ENCODE measurements at places on chromosomes 1 and 21. TPM values are rescaled to one million over a fixed set of nuclear protein-coding genes. Genes with fewer than 3 reads are reported as not detected.

- no peak for DNase-seq
- H3K36me3 ChIP-seq, result no peaks in the 10 kb centered on the region
- no peak overlapping the region for H3K27ac ChIP-seq
Measured at GRCh38 chr1:119773711-119774241, 5.1 kb upstream of the HMGCS2 start.

DNA sequence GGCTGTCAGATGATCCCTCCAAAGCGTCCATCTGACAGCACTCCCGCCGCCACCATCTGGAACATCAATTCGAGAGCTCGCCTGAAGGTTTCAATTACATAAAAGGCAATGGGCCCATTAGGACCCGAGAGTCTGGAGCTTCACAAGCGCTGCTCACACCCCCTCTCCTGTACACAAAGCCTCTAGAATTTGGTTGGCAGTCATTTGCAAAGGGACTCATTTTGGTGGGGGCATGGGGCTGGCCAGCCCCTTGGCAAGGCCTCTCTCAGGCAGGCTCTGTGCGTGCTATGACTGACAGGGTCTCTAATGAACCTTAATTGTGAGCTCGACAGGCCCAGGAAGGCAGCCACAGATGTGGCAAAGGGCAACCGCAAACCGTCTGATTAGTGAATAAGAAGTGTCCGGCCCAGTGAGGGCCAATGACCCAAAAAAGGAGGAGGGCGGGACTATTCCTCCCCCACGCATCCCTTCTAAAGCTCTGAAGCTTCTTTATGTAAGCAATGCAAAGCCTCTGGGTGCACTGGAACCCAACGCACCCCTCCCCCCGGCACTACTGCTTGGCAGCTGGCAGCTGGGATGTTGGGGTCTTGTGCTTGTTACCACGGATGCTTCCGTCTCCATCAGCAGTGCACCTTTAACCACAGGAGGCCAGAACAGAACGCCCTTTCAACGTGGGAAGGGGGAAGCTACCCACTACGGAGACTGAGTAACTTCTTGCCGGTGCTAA, 79.4 kb downstream of the CAPZB start:
- DNase-seq, result no peak
- no peaks in the 10 kb centered on the region for H3K27me3 ChIP-seq
- H3K27ac ChIP-seq, result peak overlapping the region; percentile 29
- H3K4me1 ChIP-seq, result peaks cover 28% of the 10 kb centered on the region
- H3K36me3 ChIP-seq, result peaks cover 14% of the 10 kb centered on the region
- no peak overlapping the region for H3K4me3 ChIP-seq

DNA sequence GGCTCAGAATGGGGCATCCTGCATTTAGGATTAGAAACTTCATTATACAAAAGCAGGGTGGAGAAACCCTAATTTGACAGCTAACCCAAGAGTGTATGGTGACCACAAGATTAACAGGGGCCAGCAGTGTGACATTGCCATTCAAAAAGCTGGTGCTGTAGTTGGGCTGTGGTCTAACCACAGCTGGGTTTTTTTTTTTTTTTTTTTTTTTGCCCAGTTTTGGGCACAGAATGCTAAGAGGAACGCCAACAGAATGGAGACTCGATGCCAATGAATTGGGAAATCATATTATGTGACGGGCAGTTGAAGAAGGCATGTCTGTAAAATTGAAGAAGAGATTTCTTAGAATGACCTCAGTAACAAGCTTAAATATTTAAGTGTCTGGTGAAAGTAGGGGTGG, 58.4 kb downstream of the NFIA start:
- peaks cover 10% of the 10 kb centered on the region for H3K27me3 ChIP-seq
- no peak overlapping the region for H3K27ac ChIP-seq
- DNase-seq, result no peak

DNA sequence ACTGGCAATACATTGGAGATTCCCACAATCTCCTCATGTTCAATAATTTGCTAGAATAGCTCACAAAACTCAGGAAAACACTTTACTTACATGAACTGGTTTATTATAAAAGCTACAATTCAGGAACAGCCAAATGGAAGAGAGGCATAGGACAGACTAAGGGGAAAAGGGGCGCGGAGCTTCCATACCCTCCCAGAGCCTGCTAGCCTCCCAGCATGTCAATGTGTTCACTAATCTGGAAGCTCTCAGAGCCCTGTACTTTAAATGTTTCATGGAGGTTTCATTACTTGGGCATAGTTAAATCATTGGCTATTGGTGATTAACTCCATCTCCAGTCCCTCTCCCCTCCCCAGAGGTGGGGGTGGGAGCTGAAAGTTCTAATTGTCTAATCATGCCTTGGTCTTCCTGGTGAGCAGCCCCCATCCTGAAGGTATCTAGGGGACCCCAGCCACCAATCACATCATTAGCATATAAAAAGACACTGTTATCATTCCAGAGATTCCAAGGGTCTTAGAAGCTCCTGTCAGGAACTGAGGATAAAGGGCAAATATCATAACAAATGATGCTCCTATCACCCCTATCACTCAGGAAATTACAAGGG, 10.9 kb upstream of the DMRTB1 start:
- no peaks in the 10 kb centered on the region for H3K36me3 ChIP-seq
- DNase-seq, result no peak
- no peak overlapping the region for H3K27ac ChIP-seq
- H3K4me1 ChIP-seq, result peaks cover 2% of the 10 kb centered on the region
- no peak overlapping the region for H3K4me3 ChIP-seq

The RAB7B gene
- total RNA-seq, result not detected

The DCST1 gene
- total RNA-seq, result not detected

DNA sequence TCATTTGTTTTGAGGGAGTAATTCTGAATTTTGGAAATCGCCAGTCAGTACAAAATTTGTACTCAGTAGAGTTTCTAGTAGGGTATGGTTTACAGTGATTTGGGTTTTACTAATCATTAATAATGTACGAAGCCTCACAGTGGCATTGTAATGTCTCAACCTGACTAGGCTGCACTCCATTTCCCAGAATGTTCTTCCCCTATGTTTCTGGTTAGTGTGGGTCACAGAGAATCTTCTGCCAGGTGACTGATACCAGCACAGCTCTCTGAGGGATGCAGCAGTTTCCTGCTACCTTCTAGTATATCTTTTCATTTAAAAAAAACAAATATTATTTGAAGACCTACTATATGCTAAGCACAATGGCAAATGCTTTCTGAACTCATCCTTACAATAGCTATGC, 112.9 kb downstream of the PTPN14 start:
- H3K27ac ChIP-seq, result peak overlapping the region; percentile 98
- H3K27me3 ChIP-seq, result no peaks in the 10 kb centered on the region
- H3K36me3 ChIP-seq, result peaks cover 3% of the 10 kb centered on the region
- peak overlapping the region; percentile 74 for H3K4me3 ChIP-seq

The FNDC5 gene
- not detected for total RNA-seq

The GJA5 gene
- not detected for total RNA-seq

- H3K27ac ChIP-seq, result no peak overlapping the region
- H3K4me3 ChIP-seq, result no peak overlapping the region
- DNase-seq, result no peak
- H3K27me3 ChIP-seq, result no peaks in the 10 kb centered on the region
Measured at GRCh38 chr1:195754303-195754702, 853.9 kb downstream of the KCNT2 start.

DNA sequence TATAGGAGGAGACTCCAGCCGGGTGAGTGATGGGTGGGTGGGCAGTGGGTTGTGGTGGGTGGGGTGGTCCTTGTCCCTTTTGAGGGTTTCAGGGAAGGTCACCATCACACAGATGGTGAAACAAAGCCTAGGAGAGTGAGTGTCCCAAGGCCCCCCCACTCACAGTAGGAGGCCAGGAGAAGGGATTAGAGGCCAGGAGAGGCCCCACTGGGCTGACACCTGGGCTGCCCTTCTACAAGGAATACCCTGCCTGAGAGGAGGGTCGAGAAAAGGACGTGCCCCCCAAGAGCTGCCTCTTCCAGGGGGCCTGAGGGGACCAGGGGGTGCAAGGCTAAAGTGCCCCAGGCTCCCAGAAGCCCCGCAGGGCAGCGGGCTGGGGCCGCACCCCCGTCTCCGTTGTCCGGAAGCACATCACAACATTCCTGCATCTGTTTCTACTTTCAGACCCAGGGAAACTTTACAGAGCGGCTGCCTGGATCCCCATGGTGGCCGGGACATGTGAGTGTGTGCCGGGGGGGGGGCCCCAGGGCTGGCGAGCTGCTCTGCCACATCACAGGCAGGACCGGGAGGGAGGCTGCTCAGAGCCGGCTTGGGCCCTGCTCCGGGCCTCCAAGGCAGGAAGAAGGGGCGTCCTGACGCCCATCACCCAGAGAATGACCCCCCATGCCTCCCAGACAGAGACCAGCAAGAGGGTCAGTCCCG, 68.2 kb downstream of the ARHGEF16 start:
- H3K27me3 ChIP-seq, result no peaks in the 10 kb centered on the region
- no peaks in the 10 kb centered on the region for H3K36me3 ChIP-seq
- no peak overlapping the region for H3K4me3 ChIP-seq

DNA sequence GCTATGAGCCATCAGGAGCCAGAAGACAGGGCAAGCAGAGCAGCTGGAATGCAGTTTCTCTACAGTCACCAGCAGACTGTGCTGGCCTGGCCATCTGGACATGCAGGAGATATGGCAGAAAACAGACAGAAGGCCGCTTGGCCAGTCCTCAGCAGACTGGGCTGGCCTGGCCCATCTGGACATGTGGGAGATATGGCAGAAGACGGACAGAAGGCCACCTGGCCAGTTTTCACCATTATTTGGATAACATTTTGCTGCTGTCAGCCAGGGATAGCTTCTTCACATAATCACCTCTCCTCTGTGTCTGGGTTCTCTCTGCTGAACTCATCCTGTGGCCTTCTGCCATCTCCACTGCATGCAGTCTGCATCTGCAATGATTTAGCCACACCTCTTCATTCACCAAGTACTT, 25.0 kb upstream of the CACYBP start:
- H3K27me3 ChIP-seq, result no peaks in the 10 kb centered on the region
- peaks cover 41% of the 10 kb centered on the region for H3K4me1 ChIP-seq
- DNase-seq, result no peak
- no peak overlapping the region for H3K27ac ChIP-seq

The ADAM30 gene
- not detected for total RNA-seq

Measured in activated CD4-positive, alpha-beta T cell treated with anti-CD3 and anti-CD28 coated beads, Interleukin-2, amount 10 ng/mL, durations not matched to agents 24 days and 14 days (primary cell).